ENCODE measurements at places on chromosomes 5 and 9.

GRCh38 chr5:158450751-158451171 is 591.8 kb upstream of the CLINT1 start:
- no peak for DNase-seq

GRCh38 chr5:67969631-67970030 is 245.9 kb upstream of the PIK3R1 start:
- no peak for DNase-seq

- DNase-seq, result no peak
Measured at GRCh38 chr5:138597661-138598400, 22.6 kb upstream of the HSPA9 start.

DNA sequence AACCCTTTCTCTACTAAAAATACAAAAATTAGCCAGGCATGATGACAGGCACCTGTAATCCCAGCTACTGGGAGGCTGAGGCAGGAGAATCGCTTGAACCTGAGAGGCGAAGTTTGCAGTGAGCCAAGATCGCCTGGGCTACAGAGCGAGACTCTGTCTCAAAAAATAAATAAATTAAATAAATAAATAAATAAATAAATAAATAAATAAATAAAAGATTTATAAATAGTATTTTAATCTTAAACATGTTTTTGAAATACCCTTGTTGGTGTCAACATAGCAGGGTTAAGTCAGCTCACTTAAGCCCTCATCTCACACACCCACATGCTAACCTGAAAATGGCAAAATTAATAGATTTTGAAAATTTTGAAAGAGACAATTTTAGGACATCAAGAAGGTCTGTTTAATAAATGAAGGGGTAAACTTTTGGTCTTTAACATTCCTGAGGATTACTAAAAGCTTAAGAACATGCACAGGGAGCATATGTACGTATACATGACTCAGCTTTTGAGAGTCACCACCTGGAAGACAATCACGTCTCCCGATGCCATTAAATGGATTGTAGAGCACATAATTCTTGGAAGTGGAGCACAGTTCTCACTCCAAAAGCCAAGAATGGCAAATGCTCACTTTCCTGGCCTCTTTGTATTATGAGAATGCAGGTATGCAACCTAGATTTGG is 202.5 kb downstream of the GDNF start:
- no peak for DNase-seq

DNA sequence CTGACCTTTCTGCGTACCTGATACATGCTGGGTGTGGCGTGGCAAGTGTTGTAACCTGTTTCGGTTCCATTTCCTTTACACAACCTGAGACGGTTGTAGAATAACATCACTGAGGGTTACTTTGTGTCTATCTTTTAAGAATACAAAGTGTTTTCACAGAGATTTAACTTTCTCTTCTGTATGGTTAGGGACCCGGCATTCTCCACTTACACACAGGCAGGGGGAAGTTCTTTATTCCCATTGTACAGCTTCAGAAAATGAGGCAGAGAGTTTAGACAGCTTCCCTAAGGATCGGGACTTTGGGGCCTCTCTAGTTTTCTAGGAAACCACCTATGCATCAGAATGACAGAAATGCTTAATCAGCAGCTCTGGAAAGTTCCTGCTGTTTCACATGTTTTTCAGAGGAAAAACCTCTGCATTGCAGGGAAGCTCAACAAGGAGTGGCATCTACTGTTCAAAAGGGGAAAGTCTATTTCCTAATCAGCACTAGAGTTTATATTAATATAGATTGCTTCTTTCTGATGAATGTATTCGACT is 41.3 kb downstream of the CAST start:
- no peak for DNase-seq

- no peak for DNase-seq
Measured at GRCh38 chr5:80192507-80193241, 63.2 kb downstream of the SERINC5 start.

- DNase-seq, result no peak
Measured at GRCh38 chr5:132219981-132220380, 7.7 kb downstream of the P4HA2 start.

DNA sequence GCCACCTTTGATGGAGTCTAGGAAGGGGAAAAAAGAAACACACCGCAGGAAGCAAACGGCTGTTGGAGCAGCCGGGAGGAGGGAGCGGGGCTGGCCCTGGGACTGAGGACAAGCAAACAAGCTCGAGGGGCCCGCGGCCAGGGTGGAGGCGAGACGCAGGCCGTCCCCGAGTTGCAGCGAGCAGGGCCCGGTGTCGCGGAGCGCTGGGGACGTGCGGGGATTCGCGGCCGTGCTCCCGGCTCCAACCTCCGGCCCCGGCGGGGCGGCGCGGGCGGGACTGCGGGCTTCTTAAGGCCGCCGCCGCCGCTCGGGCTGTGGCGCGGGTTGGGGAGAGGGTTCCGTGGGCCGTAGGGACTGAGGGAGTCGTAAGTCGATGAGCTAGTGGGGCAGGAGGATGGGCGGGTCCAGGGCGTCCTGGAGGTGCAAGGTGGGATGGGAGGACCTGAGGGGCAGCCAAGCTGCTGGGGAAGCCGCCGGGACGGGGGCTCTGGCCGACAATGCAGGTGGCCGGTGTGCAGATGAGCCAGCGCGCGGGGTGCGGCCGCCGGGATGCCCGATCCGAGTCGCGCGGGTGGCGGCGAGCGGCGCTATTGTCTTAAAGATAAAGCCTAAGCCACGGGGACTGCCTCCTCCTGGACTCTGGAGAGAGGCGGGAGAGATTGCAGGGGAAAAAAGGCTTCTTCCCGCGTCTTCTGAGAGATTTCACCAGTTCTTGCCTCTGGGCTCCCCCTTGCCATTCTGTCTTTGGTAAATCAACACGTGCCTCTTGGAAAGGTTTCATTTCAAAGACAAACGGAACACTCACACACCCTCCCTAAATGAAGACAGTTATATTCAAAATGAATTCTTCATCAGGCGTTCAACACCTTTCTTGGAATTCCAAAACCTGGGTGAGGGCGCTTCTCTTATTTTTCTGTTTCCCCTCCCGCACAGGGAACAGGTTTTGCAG is 1.6 kb upstream of the HAPLN1 start:
- DNase-seq, result peak; percentile 33

GRCh38 chr5:55022450-55022849 is 1.6 kb upstream of the GZMK start:
- no peak for DNase-seq

- DNase-seq, result no peak
Measured at GRCh38 chr5:1343315-1343751, 1.6 kb downstream of the CLPTM1L start.

DNA sequence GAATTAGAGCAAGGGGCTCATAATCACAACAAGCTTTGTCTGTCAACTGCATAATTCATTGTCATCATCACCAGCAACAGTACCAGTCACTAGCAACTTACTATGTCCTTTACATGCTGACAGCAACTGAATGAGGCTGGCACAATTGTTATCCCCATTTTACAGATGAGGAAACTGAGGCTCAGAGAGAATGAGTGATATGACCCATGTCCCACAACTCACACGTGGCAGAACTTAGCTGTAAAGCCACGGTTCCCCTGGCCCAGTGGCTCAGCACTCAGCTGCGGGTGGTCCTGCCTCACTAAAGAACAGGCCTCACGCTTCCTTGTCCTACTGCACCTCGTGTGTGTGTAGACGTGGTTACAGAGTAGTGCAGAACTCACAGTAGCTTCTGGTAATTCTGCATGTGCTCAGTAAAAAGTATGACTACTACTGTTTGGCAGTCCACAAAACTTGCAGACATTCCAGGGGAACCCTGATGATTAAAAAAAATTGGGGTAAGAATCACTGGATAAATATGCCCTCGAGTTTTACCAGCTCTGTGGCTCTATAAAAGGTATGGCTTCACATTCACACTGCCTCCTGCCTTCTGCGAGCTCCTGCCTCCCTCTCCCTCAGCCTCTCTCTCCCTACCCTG is 30.2 kb downstream of the AFAP1L1 start:
- DNase-seq, result no peak

- DNase-seq, result no peak
Measured at GRCh38 chr9:91884696-91885687, 65.0 kb downstream of the ROR2 start.

DNA sequence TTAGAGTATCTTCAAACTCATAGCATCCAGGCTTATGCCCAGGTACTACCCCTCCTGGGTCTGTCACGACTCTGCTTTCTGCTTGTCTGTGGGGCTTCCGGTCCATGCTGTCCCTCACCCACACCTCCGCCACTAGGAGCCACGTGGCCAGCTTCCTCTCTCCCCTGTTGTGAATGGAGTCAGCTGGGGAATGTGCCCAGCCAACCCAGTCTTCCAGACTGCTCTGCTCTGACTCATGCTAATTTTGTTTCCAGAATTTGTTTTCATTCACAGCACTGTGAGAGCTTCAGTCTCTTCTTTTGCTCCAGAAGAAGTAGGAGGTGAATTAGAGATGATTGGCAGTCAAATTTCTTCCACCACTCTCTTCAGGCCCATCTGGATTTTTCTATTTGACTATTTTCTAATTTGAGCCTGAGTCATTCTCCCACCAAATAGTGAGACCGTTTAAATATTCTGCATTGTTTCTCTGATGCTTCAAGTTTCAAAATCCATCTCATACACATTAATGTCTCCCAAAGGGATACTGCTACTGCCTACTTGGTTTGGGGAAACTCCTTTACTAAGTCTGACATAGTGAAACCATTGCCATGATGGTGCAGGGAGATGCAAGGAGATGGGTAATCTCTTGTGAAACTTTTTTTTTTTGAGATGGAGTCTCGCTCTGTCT is 424.1 kb upstream of the KIF2A start:
- peak; percentile 4 for DNase-seq

DNA sequence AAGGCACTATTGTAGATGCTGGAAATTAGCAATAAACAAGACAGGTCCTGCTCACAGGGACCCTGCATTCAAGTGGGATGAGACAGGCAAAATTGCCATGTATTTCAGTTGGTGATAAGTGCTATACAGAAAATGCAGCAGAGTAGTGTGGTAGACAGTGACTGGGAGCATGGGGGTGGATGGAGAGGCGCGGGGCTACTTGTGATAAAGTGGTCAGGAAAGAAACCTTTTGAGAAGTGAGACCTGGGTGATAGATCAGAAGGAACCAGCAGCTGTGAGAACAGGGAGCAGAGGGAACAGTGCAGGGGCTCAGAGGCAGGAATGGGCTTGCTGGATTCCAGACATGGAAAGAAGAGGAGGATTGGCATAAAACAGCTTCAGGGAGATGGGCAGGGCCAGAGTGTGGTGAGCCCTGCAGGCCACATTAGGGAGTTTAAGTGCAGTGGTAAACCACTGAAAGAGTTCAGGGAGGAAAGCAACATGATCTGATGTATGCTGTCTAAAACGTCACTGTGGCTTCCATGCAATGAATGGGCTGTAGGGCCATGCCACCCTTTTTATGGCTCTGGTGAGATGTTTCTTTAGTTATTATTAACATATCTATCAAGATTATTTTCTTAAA is 7.3 kb downstream of the CRHBP start:
- no peak for DNase-seq

GRCh38 chr9:85344901-85345300 is 396.9 kb downstream of the AGTPBP1 start:
- no peak for DNase-seq

Data from C1 segment of cervical spinal cord (tissue), 14 donors.